Pancreas (tissue), 10 donors: ENCODE measurements at places on chromosomes 7 and 10. TPM values are rescaled to one million over a fixed set of nuclear protein-coding genes. Genes with fewer than 3 reads are reported as not detected.

DNA sequence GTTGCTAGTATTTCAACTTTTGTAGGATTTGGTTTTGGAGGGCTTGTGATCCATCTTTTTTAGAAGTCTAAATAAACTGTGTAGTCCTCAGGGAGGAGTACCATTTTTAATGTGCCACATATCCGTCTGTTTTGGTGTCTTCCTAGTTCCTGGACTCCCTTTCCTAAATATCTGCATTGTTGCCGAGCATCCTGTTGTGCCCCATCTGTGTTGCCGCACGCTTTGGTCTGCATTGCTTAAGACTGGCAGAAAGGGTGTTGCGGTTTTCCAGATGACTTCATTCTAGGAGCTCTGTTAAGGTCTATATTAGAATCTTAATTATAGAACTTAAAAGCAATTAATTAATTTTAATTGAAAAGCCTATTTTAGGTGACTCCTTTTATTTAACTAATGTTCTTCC is 49.4 kb downstream of the RBM33 start:
- no peak overlapping the region for H3K4me3 ChIP-seq
- H3K36me3 ChIP-seq = no peaks in the 10 kb centered on the region
- H3K27me3 ChIP-seq = no peaks in the 10 kb centered on the region
- peaks cover 21% of the 10 kb centered on the region for H3K4me1 ChIP-seq
- no peak overlapping the region for H3K27ac ChIP-seq

GCK gene
- 2.0 TPM for total RNA-seq

CRPPA gene
- total RNA-seq = 1.7 TPM

DRGX gene
- not detected for total RNA-seq

DNA sequence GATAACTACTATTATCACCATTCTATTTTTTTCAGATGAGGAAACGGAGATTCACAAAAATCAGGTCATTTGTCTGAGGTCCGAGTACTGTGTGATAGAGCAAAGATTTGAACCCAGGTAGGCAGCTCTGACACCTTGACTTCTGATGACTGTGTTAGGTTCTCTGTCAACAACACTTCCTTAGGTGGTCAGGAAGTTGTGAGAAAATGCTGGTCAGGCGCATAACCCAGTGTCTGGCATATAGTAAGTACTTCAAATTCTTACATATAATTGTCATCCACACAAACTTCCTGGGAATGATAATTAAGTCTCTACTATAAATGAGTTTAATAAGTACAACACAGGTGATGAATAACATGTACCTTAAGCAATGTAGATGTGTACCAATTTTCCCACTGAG is 381.5 kb downstream of the NEBL start:
- no peak for DNase-seq
- H3K27me3 ChIP-seq = no peaks in the 10 kb centered on the region
- H3K27ac ChIP-seq = no peak overlapping the region
- no peaks in the 10 kb centered on the region for H3K36me3 ChIP-seq

DNA sequence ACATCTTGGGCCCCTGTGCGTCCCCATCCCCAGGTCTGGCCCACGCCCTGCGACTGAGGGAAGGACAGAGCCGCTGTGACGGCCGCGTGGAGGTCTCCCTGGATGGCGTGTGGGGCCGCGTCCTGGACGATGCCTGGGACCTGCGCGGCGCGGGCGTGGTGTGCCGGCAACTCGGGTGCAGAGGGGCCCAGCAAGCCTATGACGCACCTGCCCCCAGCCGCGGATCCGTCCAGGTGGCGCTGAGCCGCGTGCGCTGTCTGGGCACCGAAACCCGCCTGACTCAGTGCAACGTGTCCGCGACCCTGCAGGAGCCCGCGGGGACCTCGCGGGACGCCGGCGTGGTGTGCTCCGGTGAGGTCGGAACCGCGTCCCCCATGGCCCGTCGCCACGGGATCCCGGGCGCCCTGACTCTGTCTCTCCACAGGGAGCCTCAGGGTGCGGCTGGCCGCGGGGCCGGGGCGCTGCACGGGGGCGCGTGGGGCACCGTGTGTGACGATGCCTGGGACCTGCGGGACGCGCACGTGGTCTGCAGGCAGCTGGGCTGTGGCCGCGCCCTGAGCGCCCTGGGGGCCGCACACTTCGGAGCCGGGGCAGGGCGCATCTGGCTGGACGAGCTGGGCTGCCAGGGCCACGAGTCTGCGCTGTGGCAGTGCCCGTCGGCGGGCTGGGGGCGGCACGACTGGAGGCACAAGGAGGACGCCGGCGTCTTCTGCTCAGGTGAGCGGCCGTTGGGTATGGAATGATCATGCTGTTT is 5.9 kb downstream of the SCART1 start:
- no peaks in the 10 kb centered on the region for H3K4me1 ChIP-seq
- no peak for DNase-seq
- H3K27me3 ChIP-seq = no peaks in the 10 kb centered on the region
- no peak overlapping the region for H3K27ac ChIP-seq
- H3K36me3 ChIP-seq = no peaks in the 10 kb centered on the region
- H3K4me3 ChIP-seq = no peak overlapping the region

SCD gene
- 5.4 TPM for total RNA-seq
